ENCODE measurements at places on chromosomes 3 and 15.

DNA sequence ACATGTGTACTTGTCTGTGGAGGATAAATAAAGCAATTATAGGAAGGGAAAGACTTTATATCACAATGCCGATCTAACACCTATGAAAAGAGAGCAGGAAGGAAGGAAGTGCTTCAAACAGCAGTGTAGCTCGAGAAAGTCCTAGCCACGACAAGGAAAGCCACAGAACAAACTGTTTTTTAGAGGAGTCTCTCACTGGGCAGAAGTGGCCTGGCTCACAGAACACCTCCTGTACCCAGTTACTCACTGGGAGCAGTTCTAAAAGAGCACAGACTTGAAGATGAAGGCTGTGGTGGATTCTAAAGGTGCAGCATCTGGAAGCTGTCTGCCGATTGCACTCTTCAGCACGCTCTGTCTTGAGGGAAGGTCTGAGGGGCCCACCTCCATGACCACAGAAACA is 248.8 kb upstream of the ATP11B start:
- no peak for DNase-seq

DNA sequence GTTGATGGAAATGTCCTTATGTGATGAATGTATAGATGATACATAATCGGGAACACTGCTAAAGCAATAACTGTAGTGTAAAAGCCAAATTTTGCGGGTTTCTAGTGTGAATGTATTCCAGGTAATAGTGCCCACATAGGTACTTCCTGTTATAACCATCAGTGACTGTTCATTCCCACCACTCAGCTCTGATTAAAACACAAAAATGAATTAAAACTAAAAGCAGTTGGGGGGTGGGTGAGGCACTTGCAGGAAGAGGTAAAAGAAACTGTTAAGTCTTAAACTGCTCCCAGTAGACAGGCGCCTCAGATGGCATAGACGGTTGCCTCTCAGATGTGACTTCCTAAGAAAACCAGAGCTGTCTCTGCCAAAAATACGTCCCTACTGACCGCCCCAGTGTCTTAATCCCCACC is 893 bp upstream of the MTHFS start:
- DNase-seq, result no peak

DNA sequence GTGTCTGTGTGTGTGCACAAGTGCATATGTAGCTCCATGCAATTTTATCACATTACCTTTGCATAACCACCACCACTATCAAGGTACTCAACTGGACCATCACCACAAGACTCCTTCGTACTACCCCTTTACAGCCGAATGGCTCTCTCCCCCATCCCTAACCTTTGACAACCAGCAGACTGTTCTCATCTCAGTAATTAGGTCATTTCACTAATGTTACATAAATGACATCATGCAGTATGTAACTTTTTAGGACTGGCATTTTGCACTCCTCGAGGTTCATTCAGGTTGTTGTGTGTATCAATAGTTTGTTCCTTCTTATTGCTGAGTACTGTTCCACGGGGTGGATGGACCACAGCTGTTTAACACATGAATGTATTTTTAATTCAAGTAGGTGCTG is 121.8 kb upstream of the SLC6A11 start:
- no peak for DNase-seq

- no peak for DNase-seq
Measured at GRCh38 chr15:35768949-35769348, 223.0 kb upstream of the DPH6 start.

Data from NCI-H345 (cell line).